ENCODE measurements at places on chromosomes 11 and 22. TPM values are rescaled to one million over a fixed set of nuclear protein-coding genes. Genes with fewer than 3 reads are reported as not detected.

DNA sequence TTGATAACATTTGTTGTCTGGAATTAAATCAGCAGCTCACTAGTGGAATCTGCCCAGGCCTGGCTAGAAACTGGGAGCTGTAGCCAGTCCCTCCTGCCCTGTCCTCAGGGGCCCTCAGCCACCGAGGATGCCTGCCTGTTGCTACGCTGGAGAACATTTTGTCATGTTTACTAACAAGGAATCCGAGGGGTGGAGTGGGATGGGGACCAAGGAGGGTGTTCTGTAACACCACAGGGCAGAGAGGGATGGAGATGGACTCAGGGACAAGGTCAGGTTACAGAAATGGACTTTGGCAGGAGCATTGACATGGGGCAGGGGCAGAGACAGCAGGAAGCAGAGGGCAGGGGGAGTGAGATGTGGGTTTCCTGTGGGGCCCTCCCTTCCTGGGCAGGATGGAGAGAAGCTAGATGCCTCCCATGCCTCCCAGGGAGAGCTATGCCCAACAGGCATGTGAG, 45.8 kb upstream of the AMPD3 start:
- DNase-seq: no peak

- DNase-seq: peak; percentile 73
Measured at GRCh38 chr11:68213135-68213515, at the start of gene KMT5B. TSS of gene KMT5B (minus strand) at chr11:68213296. CDS start at chr11:68190076, 23,220 bp downstream.

DNA sequence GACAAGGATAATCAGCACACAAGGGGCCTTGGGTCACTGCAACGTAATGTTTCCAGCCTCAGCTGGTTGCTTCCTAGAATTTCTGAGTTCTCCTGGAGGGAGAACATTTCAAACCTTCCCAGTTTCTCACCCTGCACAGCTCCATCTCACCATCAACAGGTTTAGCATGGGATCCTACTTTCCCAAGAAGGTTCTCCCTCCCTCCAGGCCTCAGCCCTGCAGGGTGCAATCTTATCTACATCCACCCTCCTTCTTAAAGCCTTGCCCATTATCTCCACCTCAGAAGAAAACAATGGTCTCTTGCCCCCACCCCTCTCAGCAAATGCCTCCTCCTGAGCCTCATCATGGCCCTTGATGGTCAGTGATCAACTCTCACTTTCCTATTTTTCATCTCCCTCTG, 23.6 kb downstream of the CADM1 start:
- DNase-seq: no peak

DNA sequence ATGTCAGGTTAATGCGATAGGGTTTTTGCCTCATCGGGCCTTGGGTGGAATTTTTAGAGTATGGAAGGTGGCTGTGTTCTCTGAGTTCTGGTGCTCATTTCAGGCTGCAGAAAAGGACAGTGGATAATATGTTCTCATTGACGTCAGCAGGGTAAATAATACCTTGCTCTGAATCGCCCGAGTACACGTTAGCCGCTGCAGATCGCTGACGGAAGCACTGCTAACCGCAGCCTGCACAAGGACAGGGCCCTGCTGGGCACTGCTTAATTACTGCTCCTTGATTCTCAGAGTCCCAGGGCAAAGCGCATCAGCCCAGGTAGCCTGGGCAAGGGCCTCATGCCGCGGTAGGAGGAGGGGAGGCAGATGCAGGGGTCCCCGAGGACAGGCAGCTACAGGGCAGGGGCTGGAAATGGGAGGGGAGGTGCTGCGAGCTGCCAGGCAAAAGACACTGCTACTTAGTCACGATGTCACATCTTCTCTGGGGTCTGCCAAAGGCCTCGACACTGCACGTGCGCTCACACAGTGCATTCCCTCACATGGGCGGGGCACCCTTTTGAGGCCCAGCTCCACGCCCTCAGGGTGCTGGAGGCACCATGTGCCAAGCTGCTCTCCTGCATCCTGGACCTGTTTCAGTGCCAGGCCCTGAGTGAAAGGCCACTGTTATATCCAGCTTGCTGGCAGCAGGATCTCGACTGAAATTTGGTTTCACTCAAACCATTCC, 35.2 kb downstream of the PPP2R1B start:
- DNase-seq: peak; percentile 78

- DNase-seq: no peak
Measured at GRCh38 chr22:35470903-35471321, 69.7 kb upstream of the RASD2 start.

DNA sequence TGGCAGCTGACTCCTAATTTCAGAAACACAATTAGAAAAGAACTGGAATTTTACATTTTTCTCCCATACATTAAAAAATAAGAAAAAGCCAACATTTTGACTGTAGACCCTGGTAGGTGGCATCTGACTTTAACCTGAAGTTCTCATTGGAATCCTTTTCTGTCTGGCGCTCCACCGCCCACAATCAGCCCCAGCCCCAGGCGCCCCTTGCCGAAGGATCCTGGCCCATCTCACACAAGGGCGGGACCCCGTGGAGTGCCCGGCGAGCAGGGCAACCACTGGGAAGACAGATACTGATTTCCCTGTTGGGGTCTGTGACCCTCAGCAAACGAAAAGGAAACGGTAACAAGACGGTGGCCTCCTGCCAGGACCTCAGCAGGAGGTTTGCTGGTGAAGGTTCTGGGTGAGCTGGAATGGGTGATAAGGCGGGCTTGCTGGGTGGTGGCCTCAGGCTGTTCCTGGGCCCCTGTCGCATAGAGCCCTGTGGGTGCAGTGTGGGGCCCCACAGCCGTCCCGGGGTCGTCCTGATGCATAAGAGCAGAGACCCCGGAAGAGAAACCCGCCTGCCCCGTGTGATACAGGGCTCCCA, 15.7 kb downstream of the TSPO start:
- DNase-seq: no peak

- no peak for DNase-seq
Measured at GRCh38 chr22:46813816-46814597, 51.6 kb downstream of the TBC1D22A start.

DNA sequence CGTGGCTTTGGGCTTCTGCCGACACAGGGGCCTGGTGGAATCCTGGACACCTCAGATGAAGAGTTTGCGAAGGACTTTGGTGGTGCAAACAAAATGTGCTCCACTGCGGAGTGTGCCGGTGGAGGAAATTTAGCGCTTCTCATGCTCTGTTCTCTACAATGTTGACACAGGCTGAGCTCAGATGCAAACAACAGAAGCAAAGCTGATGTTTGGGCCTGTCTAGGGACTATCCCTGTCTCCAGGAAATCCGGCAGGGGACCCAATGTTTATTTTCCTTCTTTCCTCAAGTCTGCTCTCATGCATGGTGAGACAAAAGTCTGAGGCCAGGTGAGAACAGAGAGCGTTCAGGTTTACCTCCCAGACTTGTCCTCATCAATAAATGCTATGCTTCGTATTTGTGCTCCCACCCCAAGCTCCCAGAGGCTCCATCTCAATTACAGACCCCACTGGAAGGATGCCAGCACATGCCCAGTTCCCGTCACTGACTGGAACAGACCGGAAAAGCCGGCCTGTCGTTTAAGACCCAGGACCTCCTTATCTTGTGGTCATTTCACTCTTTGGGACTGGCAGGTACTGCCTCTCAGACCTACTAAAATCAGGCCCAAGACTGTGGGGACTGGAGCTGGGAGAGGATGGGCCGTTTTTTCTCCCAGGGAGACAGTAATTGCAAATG, 105.7 kb upstream of the B3GAT1 start:
- DNase-seq: no peak

DNA sequence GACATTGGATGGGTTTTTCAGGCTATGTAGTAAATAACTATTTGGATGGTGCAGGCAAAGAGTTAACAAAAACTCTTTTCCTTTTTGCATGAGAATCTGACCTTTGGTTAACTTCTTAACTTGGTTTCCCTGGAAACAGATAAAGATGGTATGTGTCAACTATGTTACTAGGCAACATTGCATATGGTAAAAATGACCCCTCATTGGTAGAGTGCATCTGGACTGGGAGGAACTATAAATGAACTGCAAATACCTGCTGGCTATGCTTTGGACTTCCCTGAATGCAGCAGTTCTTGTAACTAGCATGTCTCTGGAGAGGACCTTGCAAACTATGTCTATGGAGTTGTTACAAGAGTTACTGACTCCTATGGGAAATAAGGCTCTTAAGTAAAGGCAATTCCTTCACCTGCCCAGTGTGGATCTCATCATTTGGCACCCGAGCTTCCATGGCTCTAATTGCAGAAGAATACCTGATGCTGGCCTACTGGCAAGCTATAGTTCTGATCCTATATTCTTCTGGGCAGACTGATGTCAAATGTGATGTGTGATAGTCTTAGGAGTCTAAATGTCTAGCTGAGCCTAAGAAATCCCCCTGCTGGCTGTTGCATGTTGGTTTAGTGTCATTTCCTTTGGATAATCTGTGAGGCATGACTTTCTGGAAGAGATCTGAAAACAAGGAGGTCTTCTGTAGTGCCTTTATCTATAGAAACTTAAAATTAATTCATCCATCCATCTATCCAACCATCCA, 126.7 kb upstream of the MTMR2 start:
- DNase-seq: no peak

DNA sequence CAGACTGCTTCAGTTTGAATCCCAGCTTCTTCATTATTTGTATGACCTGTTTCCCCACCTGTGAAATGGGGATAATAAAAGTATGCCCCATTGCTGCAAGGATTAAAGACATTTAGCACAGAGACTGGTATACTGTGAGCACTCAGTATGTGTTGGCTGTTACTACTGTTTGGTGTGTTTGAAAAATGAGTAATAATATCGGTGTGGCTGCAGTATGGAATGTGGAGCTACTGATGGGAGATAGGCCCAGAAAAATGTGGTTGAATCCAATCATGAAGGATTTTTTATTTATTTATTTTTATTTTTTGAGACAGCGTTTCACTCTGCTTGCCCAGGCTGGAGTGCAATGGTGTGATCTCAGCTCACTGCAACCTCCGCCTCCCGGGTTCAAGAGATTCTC, 9.1 kb upstream of the C1QTNF4 start:
- no peak for DNase-seq

DNA sequence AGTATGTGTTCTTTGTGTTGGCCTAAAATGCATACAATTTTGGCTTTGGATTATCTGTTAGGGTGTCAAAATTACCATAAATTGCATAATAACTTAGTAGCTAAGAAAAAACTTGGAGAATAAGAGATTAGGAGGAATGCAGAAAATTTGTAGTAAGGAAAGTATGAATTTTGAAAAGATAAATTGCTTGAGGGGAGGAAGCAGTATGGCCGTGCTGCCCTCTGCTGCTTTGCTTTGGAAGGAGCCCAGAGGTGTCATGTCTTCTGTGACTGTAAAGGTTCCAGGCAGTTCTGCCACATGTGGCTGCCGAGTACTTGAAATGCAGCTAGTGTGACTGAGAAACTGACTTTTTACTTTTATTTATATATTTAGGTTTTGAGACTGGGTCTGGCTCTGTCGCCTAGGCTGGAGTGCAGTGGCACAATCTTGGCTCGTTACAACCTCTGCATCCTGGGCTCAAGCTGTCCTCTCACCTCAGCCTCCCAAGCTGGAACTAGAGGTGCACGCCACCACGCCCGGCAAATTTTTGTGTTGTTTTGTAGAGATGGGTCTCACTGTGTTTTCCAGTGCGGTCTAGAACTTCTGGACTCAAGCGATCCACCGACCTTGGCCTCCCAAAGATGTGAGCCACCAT, 1.8 kb downstream of the ADSL start:
- peak; percentile 32 for DNase-seq

- DNase-seq: no peak
Measured at GRCh38 chr11:36870361-36870760, 272.3 kb upstream of the RAG2 start.

GRCh38 chr11:76622493-76623094, 48.0 kb downstream of the LRRC32 start:
- DNase-seq: no peak

DNA sequence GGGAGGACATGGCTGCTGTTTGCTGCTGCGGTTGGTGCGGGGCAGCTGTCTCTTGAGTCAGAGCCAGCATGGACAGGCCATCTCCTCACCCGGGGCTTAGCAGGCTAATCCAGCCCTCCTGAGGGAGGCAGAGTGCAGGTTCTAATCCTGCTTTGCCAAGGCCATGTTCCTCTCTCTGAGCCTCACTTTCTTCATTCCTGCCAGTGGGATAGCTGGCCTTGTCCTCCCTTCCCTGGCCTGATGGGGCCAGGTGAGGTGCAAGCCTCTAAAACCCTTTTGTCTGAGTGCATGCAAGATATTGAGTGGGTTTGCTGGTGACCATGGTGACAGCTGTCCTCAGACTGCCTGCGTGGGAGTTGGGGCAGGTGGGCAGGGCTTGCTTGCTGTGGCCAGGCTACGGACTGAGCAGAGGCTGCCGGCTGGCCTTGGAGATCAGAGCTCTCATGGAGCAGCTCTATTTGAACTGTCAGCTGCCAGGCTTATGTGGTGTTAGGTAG, 3.6 kb downstream of the USP35 start:
- DNase-seq: peak; percentile 72

DNA sequence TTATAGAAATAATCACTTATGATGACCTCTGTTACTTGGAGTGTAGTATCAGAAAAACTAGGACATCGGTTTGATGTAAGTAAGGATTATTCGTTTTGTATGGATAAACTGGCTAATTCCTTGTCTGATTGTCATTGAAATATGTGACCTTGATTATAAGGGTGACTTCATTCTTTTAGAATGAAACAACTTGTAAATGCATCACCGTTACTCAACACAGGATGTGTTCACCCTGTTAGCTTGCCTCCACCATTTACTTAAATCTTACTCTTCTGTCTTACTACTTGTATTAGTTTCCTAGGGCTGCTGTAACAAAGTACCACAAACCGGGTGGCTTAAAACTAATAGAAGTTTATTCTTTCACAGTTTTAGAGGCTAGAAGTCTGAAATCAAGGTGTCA, 7.9 kb downstream of the SFI1 start:
- DNase-seq: no peak

GRCh38 chr11:26715133-26715532, 6.7 kb downstream of the SLC5A12 start:
- DNase-seq: no peak

DNA sequence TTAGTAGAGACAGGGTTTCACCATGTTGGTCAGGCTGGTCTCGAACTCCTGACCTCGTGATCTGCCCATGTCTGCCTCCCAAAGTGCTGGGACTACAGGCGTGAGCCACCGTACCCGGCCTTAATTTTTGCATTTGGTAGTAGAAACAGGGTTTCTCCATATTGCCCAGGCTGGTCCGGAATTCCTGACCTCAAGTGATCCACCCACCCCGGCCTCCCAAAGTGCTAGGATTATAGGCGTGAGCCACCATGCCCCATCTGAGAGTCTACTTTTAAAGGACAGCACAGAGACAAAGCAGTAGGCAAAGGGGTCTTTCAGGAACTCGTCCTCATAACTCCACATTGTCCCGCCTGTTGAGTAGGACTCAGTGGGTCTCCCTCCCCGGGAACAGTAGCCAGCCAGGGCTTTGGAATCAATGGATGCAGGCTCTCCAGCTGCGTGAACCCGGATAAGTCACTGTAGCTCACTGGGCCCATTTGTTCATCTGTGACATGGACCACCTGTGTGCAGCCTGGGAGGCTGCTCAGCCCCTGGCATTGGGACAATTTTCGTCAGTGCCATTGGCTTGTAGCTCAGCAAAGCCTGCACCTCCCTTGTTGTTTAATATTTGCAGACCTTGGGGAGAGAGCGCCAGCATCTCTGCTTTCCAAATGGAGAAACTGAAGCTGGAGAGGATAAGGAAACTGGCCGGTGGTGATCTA, 86.1 kb downstream of the ARHGAP8 start:
- no peak for DNase-seq

GRCh38 chr22:49586244-49586748, 241.4 kb downstream of the BRD1 start:
- DNase-seq: no peak

The SCGB1D2 gene
- 0.60 TPM for total RNA-seq

The MS4A3 gene
- not detected for total RNA-seq

The OTOG gene
- total RNA-seq: 0.06 TPM

The NAALAD2 gene
- total RNA-seq: 2.0 TPM

The HTR3A gene
- 1.1 TPM for total RNA-seq

The AGBL2 gene
- total RNA-seq: 5.6 TPM

The CLDN5 gene
- total RNA-seq: 48.4 TPM

The CALCB gene
- 0.22 TPM for total RNA-seq

The SYT12 gene
- 4.2 TPM for total RNA-seq

The WNT7B gene
- total RNA-seq: 1.6 TPM

Data from kidney (tissue), 22 donors.